ENCODE measurements at places on chromosomes 7 and 10.

GRCh38 chr10:21169271-21169670 lies 272.2 kb upstream of the NEBL start:
- no peak for DNase-seq

- peak; percentile 37 for DNase-seq
These were observed 27.3 kb upstream of the CYP3A5 start for GRCh38 chr7:99707096-99707495.

DNA sequence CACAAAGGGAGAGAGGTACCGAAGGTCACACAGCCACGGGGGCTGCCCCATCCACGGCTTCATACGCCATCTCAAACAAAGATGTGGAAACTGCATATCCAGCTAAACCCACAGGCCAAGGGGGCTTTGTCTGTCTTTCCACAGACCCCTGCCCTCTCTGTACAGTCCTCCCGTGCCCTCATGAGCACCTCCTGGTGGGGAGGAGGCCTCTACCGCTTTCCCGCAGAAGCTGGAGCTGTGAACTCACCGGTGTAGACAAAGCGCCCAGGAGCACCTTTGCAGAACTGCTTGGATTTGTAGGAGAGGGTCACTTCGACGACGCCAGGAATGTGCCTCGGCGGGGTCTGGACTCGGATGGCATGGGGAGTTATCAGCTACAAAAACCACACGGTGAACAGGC lies 97.2 kb downstream of the EBF3 start:
- no peak for DNase-seq

GRCh38 chr10:122301055-122301810 lies 30.1 kb downstream of the BTBD16 start:
- peak; percentile 81 for DNase-seq

GRCh38 chr7:25360451-25360850 lies 132.2 kb upstream of the NPVF start:
- DNase-seq: no peak

DNA sequence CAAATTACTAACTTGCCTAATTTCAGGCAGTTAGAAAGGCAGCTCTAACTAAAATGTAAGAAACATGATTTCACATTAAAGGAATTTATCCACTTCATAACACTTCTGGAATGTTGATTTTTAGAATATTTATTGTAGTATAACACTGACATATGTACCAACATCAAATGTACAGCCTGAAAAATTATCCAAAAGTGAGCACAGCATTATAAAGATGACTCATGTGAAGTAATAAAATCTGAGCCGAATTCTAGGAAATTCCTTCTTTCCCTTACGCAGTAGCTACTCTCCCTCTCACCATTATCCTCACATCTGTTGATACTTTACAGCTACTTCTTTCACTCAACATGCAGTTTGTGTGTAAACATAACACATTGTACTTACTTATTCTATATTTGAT lies 610.6 kb downstream of the ZWINT start:
- DNase-seq: no peak

DNA sequence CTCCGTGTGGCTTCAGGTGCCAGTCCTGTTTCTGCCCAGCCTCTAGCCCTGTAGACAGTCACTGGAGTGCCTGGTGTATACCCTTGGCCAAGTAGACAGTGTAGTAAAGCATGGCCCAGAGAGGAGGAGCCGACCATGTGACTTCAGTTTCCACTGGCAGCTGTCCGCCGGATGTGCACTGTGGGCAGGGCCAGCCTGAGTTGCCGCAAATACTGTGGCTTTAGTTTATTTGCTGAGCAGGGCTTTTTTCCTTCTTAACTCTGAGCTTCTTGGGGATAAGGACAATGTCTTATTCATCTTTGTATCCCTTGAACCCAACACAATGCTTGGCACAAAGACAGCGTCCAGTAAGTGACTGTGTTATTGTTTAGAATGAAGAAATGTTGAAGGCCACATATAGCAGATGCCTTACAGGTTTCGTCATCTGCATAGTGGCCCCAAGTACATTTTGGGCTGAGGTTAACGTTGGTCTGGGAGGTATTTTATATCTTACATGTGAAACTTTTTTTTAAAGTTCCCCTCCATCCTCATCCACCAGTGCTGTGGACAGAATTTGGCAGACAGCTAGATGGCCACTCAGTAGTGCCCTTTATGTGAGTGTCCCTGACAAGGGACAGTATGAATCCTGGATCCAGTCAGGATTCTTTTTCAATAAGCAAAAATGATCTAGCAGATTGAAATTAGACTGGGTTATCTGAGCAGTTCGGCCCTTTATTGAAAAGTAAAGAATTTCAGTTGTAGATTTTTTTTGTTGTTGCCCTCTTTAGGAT lies 40.6 kb downstream of the CYP17A1 start:
- DNase-seq: peak; percentile 51

DNA sequence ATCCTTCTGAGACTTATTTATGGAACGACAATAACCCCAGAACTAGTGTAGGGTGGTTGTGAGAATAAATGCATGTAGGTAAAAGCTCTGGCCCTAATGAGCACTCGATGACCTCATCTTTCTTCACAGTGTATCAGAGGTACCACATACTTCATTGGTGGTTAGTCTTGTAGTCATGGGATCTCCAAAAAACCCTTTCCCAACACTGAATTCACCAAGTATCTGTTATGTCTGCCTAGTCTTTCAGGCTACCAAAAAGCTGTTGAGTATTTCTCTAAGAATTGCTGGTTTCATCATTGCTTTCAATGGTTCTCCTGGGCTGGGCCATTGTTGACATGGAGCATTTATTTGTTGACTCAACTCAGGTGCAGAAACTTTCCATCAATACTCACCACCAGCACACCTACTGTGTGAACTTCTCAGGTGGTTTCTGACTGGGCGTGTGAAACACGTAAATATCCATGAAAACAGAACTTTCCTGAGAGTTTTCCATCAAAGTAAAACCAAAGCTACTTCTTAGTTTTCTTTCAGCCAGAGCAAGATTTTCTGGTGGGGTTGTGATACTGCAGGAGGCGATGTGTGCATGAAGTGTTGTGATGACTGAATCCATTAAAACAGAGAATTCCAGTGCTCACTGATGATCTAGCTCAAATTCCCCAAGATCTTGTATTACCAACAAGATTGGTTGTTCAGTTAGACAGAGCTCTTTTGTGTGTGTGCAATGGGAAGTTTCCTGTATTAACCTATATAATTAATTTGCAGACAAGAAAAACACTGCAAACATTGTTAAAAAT lies 51.4 kb upstream of the SLC35B4 start:
- DNase-seq: no peak

DNA sequence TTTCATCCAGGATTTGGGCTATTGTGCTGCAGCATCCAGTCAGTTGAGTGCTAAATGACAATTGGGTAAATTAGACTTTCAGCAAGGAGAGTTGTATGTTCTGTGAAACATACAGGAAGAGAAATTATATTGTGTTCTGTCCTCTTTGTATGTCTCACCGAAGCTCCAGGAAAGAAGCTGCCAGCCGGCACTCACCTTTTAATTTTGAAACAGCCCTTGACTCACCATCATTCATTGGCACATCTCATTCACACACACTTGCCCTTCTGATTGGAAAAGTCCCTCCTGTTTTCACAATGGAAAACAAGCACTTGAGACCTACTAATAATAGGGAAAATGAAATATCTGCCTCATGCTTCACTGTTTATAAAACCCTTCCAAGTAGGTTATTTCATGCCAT lies 495.6 kb downstream of the RPS24 start:
- no peak for DNase-seq

DNA sequence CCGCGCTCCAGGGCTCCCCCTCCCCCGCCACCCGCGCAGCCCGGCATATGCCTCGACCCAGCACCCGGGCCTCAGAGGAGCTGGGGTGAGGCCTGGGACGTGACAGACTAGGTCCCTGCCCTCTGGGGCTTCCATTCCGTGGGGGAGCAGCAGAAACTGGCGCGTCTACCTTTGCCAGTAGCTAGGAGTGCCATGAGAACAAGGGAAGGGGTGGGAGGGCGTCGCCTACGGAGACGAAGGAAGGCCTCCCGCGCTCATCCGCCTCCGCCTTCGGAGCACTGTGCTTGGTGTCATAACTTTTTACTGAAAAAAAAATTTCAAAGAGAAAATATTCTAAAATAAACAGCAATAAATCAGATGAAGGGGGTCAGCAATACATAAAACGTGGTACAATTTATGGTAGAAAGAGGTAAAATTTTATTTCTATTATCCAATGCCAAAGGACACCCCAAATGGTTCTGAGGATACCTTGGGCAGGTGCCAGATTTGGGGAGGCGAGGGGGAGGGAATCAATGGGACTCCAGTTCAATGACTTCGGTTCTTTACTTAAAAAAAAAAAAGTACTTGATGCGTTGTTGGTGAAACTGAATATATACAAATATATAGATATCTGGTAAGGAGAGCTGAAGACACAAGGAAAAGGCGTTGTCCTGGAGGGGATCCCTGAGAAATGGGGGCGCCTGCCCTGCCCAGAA lies 35.1 kb upstream of the GRID1 start:
- no peak for DNase-seq

GRCh38 chr7:80540836-80541235 lies 29.0 kb upstream of the GNAT3 start:
- no peak for DNase-seq

- DNase-seq: no peak
These were observed 135.4 kb upstream of the PHF14 start for GRCh38 chr7:10838228-10838627.

DNA sequence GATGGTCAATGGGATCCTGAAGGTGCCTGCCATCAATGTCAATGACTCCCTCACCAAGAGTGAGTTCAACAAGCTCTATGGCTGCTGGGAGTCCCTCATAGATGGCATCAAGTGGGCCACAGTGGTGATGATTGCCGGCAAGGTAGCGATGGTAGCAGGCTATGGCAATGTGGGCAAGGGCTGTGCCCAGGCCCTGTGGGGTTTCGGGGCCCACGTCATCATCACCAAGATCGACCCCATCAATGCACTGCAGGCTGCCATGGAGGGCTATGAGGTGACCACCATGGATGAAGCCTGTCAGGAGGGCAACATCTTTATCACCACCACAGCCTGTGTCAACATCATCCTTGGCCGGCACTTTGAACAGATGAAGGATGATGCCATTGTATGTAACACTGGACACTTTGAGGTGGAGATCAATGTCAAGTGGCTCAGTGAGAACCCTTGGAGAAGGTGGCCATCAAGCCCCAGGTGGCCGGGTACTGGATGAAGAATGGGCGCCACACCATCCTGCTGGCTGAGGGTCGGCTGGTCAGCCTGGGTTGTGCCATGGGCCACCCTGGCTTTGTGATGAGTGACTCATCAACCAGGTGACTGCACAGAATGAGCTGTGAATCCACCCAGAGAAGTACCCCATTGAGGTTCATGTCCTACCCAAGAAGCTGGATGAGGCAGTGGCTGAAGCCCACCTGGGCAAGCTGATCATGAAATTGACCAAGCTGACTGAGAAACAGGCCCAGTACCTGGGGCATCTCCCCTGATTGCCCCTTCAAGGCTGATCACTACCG lies 63.0 kb upstream of the ANTXRL start:
- DNase-seq: no peak

All from astrocyte of the spinal cord (primary cell).